Upper lobe of right lung (tissue), 1 donor: ENCODE measurements at places on chromosomes 4 and X. TPM values are rescaled to one million over a fixed set of nuclear protein-coding genes. Genes with fewer than 3 reads are reported as not detected.

CXXC4 gene
- total RNA-seq, result 0.61 TPM

REELD1 gene
- 0.29 TPM for total RNA-seq

NAP1L5 gene
- total RNA-seq, result 3.2 TPM

CENPVL1 gene
- not detected for total RNA-seq

MBNL3 gene
- 22.9 TPM for total RNA-seq

NPY2R gene
- total RNA-seq, result not detected

MGARP gene
- 0.75 TPM for total RNA-seq

CT45A5 gene
- 1.2 TPM for total RNA-seq

TCEAL6 gene
- total RNA-seq, result not detected

RRH gene
- total RNA-seq, result not detected

HPSE gene
- 5.6 TPM for total RNA-seq

ABCG2 gene
- total RNA-seq, result 21.7 TPM

MAPK10 gene
- 23.6 TPM for total RNA-seq

TRIM61 gene
- total RNA-seq, result 1.2 TPM

CENPE gene
- 0.78 TPM for total RNA-seq

DIPK2B gene
- 27.7 TPM for total RNA-seq

NAP1L2 gene
- 2.6 TPM for total RNA-seq

DNA sequence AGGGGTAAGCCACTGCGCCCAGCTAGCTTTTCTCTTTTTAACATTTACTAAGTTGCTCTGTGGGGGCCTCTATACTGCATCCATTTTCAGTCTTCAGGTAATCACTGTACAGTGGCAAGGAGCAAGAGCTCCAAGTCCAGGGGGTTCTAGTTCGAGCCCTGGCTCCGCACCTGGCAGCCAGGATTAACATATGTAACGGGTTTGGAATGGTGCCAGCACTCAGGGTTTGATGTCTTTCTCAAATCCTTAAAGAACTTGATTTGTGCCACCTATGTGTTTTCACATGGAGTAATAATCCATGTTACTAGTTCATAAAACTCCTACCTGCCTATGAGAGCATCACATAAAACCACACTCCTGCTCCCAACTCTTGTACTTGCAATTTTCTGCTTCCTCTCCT lies 4.5 kb downstream of the GRPEL1 start:
- peak; percentile 21 for DNase-seq

DNA sequence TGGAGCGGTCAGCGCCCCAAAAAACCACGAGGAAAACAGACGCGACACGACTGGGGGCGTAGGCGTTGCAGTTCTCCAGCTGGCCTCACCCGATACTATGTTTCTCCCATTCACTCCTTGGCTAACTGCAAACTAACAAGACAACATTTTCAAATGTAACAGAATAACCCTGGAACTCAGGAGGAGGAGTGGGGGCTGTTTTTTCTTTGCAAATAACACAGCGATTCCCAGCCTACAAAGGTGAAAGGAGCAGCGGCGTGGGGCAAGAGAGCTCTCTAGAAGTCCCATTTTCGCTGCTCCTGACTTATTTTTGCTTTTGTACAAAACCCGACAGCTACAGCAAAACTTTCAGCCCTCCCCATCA lies 1.6 kb downstream of the SOX3 start:
- DNase-seq, result no peak

DNA sequence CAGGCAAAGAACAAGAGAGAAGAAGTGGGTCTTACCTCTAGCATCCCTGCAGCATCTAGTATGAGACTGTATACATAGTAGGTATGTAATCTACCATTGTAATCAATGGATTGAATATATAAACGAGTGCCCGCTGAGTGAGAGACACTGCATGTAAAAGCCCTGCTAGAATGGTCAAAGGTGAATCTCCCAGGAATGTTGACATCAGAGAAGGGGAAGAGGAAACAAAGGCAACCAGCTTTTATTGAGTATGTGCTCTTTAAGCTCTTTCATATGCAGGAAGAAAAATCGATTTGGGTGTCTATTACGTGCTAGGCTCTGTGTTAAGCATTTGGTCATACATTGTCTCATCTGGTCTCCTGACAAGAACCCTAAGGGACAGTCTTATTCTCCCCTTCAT lies 91.9 kb upstream of the KLHL13 start:
- DNase-seq, result no peak

- DNase-seq, result no peak
Measured at GRCh38 chr4:44146516-44146915, 302.1 kb downstream of the KCTD8 start.

- no peak for DNase-seq
Measured at GRCh38 chrX:125096469-125096868, 223.2 kb upstream of the TEX13C start.

DNA sequence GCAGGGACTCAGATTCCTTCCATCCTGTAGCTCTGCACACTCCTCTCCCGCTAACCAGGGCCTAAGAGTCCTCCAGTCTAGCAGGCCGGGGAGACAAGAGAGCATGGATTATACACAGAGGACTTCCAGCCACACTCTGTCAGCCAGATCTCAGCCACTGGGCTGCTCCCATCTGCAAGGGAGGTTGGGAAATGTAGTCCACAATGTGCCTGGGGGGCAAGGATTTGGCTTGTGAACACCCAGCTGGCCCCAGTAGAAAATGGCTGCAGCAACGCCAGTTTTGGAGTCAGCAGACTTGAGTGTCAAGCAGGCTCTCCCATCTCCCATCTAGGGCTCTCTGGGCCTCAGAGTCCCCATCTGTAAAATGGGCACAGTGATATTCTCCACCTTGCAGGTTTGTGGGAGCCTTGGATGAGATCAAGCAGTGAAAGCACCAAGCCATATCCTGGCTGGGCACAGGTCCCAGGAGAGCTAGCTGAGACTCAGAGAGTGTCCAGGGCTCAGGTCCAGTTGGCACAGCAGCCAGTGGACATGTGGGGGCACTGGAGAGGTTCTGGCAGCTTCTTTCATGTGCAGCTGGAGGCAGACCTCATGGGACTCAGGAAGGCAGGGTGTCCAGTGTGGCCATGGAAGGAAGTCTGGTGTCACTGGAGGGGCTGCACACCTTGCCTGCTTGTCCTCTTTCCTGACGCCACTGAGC lies 14.6 kb downstream of the PSAPL1 start:
- no peak for DNase-seq

- DNase-seq, result no peak
Measured at GRCh38 chr4:75623026-75623425, 7.3 kb downstream of the CDKL2 start.

- no peak for DNase-seq
Measured at GRCh38 chr4:38911257-38911656, 43.7 kb downstream of the FAM114A1 start.

GRCh38 chrX:134971926-134972325 lies 18.9 kb upstream of the SMIM10 start:
- DNase-seq, result no peak

DNA sequence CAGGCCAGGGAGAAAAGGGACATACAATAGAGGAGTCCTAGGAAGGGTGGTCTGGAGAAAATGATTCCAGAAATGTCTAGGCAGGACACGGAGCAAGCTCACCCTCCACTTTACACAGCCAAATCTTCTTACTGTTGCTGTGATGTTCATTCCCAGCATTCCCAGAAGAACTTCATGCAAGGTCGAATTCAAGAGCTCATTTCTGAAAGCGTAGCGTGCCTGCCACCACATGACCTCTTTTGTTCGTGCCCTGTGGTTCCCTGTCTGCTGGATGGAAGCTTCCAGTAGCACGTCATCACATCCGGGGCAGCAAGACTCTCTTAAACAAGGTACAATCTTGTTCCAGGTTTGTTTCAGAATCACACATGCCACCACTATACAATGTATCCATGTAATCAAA lies 57.8 kb downstream of the FAM184B start:
- DNase-seq, result no peak

- no peak for DNase-seq
Measured at GRCh38 chrX:22536746-22537304, 264.1 kb downstream of the CBLL2 start.

GRCh38 chr4:110062166-110062565 lies 136.2 kb downstream of the ELOVL6 start:
- no peak for DNase-seq

- DNase-seq, result no peak
Measured at GRCh38 chrX:29555465-29556091, 659.8 kb upstream of the MAGEB2 start.

- DNase-seq, result no peak
Measured at GRCh38 chr4:70688795-70689231, 481 bp downstream of the UTP3 start.

- no peak for DNase-seq
Measured at GRCh38 chr4:114615435-114615834, 16.8 kb downstream of the UGT8 start.

DNA sequence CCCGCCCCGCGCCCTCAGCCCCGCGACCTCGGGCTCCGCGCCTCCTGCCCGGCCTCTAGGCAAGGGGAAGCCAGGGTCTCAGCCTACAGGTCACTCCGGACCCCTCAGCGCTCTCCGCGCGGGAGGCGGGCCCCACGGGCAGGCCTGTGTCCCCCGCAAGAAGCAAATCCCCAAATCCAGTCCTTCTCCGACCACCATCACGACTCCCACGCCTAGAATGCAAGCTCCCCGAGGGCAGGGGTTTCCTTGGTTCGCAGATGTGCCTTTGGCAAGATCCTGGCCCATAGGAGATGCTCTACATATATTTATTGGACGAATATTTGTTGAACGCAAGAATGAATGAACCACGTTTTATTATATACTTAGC lies 260 bp upstream of the CCDC149 start:
- no peak for DNase-seq

GRCh38 chr4:67880866-67881610 lies 2.8 kb downstream of the TMPRSS11D start:
- DNase-seq, result no peak

DNA sequence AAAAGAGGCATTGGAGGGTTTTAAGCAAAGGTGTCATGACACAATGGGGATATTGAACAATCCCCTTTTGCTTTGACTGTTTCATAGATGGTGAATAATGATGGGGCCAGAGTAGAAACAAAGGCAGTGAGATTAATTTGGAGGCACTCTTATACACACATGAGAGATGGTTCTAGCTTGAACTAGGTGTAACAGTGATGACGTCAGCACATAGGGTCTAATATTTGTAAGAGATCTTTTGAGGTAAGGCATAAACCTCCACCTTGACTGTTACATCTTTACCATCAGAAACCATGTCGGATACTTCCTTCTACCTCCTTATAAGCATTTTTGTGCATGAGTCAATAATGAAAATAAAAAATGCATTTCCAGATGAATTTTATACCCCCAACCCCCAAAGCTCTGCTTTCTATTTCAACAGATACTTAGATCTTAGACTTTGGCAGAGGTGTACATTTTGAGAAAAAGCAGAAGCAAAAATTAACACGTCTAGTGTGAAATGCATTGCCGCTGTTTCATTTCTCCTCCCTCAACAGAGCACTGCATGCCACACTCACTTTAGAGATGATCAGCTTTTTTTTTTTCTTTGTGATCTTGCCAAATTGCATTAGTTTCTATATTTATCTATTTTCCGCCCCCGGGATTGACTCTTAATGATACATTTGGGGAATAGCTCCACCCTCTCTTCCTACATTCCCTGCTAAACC lies 87.2 kb downstream of the HS3ST1 start:
- DNase-seq, result no peak

GRCh38 chr4:32826169-32826568 lies 2106.0 kb downstream of the PCDH7 start:
- DNase-seq, result no peak

- DNase-seq, result no peak
Measured at GRCh38 chrX:49656533-49656932, 39.3 kb downstream of the PAGE1 start.

- no peak for DNase-seq
Measured at GRCh38 chr4:100842856-100843255, 325.0 kb upstream of the EMCN start.

GRCh38 chrX:475926-476723 lies 89.4 kb upstream of the PPP2R3B start:
- no peak for DNase-seq

GRCh38 chr4:159221280-159221679 lies 118.4 kb downstream of the RAPGEF2 start:
- DNase-seq, result no peak

DNA sequence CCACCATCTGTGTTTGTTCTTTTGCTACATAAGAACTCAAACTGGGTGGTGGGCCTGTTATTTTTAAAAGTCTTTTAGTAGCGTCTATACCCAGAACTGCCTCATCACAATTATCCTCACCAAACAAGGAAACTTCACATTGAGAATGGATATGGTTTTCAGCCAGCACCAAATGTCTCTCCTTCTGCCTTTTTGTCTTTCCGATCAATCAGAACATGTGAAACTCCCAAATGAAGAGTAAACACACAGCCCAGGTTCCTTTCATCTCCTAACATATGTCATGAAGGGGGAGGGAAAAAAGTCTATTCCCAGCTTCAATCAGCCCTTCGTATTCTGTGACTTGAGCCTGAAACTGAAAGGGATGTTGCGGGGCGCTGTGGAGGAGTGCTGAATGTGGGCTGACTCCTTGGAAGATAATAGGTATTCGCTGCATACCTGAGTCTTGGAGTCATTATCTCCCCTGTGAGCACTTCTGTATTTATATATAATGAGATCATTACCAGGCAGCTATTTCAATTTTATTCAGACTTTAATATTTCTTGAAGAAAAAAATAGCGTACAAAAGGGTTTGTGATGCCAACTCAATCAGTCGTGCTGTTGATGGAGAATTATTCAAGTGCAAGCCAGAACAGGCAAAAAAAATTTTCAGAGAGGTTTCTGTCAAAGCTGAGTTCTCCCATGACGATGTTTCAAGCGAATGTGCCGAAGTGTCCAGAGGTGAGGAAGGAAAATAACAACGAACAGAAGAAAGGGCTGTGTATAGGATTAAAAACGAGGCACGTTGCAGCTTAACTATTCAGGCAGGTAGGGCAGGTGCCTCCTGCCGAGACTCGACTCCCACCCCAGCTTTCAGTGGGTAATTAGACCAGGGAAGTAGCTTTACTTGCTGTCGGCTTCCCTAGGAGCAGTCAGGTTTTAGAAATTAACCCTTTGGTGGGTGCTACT lies 163.9 kb upstream of the NOCT start:
- no peak for DNase-seq

DNA sequence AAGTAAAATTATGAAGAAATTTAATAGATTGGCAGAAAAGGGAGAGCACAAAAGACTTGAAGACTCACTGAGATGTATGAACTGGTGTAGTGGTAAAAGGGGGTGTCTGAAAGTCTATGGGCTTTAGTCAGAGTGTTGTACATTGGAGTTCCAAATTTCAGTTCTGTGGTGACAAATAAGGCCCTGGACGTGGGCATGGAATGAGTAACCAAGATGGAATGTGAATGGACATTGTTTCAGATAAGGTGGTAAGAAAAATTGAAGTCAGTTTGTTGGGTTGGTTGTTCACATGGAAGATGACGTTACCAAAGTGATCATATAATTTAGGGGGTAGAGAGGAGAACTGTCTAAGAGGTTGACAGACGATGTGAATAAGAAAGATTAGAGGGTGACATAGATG lies 13.9 kb downstream of the CYSLTR1 start:
- DNase-seq, result no peak

GRCh38 chrX:10395179-10395578 lies 225.2 kb downstream of the MID1 start:
- no peak for DNase-seq

GRCh38 chrX:71198066-71198465 lies 25.0 kb upstream of the GJB1 start:
- no peak for DNase-seq

GRCh38 chr4:141534985-141535384 lies 101.4 kb upstream of the IL15 start:
- DNase-seq, result no peak
